ENCODE measurements at places on chromosomes 12 and 14.

DNA sequence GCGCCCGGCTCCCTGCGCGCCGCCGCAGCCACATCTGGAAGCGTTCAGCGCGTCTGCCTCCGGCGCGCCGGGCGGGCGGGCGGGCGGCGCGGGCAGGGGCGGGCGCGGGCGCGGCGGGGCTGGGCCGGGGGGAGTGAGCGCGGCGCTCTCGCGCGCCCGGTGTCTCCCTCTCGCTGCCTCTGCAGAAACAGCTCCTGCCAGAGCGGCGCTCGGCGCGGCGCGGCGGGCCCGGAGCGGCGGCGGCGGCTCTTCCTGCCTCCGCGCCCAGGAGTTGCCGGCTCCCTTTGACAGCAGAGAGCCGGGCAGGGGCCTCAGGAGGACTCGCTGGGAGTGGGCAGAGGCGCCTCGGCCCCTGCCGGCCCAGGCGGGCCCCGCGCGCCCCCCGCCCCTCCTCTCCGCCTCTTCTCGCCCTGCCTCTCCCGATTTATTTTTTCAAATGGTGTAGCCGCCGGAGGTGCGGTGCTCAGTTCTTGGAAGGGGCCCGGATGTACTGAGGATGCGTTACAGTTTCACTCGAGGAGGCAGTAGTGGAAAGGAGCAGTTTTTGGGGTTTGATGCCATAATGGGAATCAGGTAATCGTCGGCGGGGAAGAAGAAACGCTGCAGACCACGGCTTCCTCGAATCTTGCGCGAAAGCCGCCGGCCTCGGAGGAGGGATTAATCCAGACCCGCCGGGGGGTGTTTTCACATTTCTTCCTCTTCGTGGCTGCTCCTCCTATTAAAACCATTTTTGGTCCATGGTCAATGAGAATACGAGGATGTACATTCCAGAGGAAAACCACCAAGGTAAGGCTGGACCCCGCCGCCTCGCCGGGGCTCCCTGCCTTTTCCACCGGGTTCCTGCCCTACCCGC is at the start of gene CACNA1C:
Gene CACNA1C (plus strand): TSS at position 162 of the 853 bp plus-strand sequence. CDS start 576 bp downstream, at position 738.
- no peak for DNase-seq

DNA sequence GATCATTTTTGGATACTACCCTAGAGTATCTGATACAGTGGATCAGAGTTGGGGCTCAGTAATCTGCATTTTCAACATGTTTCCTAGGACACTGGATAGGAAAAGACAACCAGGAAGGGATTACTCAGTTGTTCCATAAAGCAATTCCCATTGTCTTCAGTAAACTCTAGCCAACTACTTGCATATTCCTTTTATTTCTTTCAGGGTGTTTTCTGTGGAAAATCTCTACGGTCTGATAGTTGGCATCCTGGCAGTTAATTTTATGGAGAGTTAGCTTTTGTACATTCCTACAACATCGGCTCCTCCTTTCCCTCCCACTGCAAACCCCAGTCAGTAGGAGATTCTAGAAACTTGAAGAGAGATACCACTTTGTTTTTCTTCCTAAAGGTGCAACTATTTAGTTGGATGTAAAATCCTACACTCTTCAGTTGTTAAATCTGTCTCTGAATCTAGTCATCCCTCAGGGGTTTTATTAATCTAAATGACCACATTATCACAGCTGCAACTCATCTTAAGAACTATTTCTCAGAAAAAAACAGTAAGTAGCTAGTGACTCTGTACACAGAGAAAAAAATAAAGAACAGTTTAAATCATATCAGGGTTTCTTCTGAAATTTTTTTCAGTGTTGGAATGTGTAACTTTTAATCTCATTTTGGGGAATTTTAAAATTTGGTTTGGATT is 103.9 kb downstream of the PDE3A start:
- DNase-seq: no peak

DNA sequence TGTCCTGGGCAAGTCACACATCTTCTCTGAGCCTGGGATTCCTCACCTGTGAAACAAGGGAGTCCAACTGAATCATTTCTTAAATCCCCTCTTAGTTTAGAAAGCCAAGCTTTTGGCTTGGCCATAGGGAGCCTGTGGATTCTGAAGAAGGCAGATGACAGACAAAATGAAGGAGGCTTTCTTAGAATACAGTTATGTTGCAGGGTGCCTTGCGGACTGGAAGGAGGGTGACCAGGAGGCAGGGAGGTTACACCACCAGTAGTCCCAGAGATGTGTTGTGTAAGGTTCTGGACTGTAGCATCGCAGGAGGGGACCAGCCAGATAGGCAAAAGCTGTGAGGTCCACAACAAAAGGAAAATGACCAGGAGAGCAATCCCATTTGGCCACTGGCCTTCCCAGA is 8.2 kb upstream of the ACVR1B start:
- no peak for DNase-seq

DNA sequence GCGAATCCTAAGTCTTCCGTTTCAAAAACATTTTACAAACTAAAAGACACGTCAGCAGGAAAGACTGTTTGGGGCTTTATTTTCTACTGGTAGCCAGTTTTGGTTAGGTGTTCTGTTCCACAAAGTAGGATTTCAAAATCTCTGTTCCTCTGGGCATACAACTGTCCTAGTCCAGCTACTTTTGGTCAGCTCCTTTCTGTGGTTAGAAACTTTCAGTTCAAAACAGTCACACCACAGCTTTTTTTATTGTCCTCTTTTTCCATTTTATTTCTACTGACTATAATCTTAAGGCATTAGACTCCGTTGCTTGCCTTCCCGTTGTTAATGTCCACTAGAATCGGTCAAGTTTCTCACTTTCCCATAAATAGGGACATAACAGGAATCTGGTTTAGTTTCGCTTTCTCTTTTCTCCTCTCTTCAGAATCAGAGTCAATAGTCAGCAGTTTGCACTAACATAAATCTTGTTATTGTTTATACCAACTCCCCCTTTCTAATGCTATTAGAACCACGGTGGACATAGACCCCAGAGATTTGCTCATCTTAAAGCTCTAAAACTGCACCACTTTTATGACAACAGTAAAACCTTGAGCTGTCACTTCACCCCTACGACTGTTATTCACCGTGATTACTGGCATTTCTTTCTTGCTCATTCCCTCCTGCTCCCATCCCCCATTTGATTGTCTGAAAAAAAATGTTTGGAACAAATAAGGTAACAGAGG is 41.5 kb upstream of the NPAS3 start:
- no peak for DNase-seq

- DNase-seq: no peak
These were observed 177.6 kb downstream of the CAND1 start for GRCh38 chr12:67446716-67447115.

- no peak for DNase-seq
These were observed 203.7 kb downstream of the CACNA1C start for GRCh38 chr12:2256453-2256852.

DNA sequence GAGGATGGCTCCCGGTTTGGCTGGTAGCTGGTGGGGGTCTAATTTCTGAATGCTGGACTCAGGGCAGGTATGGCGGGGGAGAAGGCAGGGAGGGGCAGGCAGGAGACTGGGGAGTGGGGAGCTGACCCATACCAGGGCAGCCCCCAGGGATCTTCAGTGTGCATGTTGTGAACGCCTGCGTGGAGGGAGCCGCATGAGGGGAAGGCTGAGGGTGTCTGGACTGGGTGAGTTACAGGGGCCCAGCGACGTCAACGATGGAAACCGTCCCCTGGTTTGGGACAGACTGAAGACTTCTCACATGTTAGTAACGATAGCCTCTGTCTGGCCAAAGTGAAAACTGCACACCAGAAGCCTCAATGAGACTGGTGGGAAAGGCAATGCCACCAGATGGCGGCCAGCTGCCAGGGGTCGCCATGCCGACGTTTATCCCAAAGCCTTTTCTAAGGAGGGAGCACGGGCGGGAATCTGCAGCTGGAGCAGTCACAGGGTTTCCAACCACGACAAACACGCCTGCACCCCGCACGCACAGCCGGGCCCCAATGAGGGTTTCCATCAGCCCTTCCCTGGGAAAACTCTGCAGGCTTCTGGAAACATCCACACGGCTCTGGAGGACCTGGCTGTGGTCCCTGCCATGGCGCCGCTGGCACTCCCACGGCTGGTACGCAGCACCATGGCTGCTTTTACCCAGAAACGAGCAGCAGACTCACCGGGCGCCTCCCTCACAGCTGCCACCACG is 14.0 kb downstream of the PGAM5 start:
- DNase-seq: no peak

- no peak for DNase-seq
These were observed 88.3 kb downstream of the LRRK2 start for GRCh38 chr12:40312982-40313576.

DNA sequence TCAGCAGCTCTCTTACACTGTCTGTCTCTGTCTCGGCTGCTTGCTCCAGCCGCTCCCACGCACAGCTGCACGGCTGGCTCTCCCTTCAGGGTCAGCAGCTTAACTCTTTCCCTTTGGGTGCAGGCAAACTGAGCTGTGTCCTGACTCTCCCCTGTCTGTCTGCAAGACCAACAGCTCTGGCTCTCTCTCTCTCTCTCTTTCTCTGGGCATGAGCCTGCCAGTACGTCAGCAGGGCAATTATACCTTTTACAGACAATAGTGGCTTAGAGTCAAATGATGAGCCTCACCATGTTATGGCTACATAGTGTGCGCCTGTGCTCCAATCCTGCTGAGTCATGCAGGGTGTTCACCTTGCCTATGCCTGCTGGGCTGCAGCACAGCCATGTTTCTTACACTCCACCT is 120.5 kb upstream of the DDHD1 start:
- DNase-seq: no peak

DNA sequence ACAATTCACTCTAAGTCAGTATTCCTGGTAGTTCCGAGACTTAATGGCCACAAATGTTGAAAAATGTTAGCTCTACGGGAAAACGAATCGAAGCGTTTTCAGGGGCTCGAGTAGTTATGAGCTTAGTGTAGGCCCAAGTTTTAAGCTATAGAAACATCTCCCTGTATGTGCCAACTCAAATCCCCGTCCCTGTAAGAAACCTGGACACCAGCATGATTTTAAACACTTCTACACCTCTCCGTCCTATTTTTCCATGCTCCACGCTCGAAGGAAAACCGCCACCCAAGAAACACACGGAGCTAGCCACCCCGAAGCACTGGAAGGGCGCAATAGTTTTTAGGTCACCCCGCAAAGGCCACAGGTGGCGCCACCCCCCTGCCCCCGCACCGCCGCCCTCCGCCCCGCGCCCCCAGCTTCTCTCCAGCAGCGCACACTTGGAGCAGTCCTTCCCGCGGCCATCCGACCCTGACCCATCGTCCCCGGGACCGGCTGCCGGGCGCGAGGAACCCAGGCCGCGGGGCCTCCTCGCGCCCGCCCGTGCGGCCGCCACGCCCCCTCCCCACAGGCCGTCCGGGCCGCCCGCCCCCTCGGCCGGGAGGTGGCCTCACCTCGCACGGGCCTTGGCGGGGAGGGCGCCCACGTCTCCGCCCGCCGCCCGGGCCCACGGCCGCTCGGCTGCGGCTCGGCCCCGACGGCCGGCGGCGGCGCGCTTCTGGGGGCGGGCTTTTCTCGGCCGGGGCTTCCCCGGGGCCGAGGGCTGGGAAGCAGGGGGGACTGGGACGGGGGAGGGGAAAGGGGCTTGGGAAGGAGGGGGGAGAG is 522 bp downstream of the R3HDM2 start:
- peak; percentile 83 for DNase-seq

- no peak for DNase-seq
These were observed 221.2 kb downstream of the PPM1H start for GRCh38 chr12:62713723-62714122.

DNA sequence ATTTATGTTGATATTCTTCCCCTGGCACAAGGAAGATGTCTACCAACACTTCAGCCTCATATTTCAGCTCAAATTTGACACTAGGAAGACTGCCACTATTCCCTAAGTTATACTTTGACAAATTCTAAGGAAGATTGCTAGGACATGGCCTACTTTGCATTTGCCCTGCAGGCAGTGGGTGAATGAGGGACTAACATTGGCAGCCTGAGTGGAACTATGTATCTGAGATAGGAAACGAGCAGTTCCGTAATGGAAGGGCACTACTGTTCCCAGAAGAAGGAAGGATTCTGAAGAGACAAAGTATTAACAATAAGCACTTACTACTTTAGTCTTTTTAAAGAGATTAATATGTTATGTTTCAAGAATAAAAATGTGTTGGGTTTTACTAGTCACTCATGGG is 115.1 kb downstream of the SLC16A7 start:
- no peak for DNase-seq

DNA sequence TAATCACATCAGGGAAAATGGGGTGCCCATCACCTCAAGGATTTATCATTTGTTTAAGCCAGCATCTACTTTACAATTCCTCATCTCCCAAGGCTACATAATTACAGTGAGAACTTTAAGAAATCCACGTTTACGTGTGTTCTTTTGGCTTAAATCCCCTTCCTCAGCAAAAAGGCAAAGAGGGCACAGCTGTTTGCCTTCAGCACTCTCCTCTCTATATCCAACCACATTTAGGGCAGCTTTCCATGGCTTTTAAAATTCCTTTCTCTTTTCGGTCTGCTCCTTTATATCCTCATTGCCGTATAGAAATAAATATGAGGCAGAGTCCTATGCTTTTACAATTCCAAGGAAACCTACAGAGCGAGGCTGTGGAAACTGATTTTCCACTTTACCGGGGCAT is 175.9 kb downstream of the EMP1 start:
- DNase-seq: no peak

DNA sequence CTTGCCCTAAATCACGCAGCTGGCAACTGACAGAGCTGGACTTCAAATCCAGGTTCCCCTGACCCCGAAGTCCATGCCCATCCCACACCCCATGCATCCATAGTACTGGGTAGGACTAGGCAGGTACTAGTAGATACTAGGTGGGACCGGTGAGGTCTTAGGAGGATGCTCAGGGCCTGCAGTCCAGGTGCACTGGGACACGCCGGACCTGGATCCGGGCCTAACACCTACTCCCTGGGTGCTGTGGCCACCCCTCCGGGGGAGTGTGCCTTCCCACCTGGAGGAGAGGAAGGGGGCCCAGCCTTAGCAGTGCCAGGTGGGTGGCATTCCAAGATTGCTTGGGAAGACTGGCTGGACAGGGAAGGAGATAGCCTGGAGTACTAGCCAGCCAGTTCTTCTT is 64.8 kb downstream of the CACNA1C start:
- peak; percentile 41 for DNase-seq

GRCh38 chr12:9806714-9807113 is 20.6 kb upstream of the KLRF1 start:
- no peak for DNase-seq

DNA sequence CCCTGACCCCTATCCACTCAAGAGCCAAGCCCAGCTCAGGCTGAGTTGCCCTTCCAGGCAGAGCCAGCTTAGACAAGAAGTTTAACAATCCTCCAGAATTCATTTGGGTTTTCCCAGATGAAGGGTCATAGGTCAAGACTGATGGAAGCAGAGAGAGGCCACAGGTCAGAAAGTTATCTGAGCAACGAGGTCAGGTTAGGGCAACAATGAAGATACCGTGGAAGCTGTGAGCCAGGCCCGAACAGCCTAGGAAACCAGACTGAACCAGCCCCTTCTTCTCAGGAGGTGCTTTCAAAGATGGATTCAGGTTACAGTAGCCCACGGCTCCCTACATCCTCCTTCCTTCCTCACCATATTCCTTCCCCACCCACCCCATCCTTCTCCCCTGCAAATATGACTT is 53.1 kb downstream of the RHOJ start:
- DNase-seq: no peak

- no peak for DNase-seq
These were observed 358.0 kb downstream of the DAD1 start for GRCh38 chr14:22231018-22231417.

GRCh38 chr12:6766651-6767349 is 637 bp downstream of the PTMS start:
- DNase-seq: peak; percentile 88

Measured in suprapubic skin (tissue), 4 donors.